Fibroblast of skin of right biceps (primary cell): ENCODE measurements at places on chromosomes 11 and 22.

- DNase-seq = peak; percentile 71
Observed at GRCh38 chr22:41028841-41029240, 63.6 kb upstream of the EP300 start.

GRCh38 chr11:117722082-117722481, 74.9 kb downstream of the DSCAML1 start:
- DNase-seq = no peak

DNA sequence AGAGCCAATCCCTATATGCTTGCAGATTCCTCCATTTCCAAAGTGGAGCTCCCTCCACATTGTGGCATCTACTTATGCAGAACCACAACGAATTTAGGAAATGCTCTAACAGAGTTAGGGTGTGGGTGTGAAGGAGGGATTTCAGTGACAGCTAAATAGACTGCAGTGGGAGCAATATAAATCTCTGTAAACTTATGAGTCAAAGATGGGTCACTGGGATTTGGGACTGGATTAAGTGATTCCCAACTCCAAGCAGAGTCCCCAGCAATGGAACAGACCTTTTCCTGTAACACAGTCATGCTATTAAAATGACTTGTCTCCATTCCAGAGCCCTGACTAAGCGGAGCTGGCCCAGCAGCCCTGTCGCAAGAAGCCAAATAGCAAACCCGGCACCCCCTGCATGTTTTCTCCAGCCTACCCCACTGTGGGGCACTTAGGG, 36.6 kb downstream of the RPL27A start:
- DNase-seq = peak; percentile 99

DNA sequence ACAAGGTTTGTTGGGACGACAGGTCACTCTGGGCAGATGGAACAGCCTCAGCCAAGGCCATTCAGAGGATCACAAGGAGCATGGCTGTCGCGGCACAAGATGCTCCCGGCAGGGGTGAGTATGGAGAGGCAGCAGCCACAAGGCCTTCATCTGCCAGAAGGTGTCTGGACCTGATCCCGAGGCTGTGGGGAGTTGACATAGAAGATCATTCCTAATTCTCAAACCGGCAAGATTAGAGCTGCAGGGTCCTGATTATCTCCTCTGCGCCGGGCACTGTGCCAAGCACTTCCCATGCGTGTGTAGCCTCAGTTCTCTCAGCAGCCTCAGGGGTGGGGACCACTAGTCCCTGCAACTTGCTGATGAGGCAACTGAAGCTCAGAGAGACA, 32.3 kb upstream of the RFPL3 start:
- no peak for DNase-seq

GRCh38 chr11:61266602-61267001, 25.6 kb downstream of the PGA5 start:
- no peak for DNase-seq

DNA sequence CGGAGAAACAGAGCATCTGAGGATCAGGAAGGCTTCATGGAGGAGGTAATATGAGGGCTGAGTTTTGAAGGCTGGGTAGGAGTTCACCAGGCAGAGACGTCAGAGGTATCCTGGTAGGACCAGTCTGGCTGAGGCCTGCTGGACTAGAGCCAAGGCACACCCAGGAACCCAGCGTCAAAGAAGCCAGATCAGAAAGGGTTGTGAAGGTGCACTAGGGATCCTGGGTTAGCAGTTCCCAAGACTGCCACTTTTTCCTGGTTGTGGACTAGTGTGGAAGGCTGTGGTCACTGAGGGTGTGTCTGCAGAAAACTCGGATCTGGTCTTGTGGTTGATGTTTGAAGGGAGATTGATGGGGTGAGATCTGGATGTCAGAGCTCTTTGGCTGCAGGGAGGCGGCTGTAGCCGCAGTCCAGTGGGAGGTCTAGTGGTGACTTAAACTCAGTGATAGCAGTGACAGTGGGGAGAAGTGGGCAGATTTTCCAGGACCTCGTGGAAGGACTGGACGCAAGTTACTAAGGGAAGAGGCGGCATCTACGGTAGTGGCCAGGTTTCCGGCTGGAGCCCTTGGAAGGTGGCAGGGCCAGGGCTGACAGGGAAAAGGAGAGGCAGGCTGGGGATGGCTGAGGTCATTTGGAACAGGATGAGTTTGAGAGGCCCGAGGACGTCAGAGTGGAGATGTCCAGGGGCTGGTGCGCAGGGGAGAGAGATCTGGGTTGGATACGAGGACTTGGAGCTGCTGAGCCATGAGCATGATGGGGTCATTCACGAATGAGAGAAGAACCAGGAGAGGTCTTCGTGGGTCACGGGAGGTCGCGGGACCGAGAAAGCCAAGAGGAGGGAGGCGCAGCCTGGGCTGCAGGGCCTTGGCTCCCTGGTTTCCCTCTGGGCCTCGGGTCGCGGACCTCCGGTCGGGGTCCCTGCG, 10.9 kb downstream of the RELA start:
- DNase-seq = peak; percentile 15

DNA sequence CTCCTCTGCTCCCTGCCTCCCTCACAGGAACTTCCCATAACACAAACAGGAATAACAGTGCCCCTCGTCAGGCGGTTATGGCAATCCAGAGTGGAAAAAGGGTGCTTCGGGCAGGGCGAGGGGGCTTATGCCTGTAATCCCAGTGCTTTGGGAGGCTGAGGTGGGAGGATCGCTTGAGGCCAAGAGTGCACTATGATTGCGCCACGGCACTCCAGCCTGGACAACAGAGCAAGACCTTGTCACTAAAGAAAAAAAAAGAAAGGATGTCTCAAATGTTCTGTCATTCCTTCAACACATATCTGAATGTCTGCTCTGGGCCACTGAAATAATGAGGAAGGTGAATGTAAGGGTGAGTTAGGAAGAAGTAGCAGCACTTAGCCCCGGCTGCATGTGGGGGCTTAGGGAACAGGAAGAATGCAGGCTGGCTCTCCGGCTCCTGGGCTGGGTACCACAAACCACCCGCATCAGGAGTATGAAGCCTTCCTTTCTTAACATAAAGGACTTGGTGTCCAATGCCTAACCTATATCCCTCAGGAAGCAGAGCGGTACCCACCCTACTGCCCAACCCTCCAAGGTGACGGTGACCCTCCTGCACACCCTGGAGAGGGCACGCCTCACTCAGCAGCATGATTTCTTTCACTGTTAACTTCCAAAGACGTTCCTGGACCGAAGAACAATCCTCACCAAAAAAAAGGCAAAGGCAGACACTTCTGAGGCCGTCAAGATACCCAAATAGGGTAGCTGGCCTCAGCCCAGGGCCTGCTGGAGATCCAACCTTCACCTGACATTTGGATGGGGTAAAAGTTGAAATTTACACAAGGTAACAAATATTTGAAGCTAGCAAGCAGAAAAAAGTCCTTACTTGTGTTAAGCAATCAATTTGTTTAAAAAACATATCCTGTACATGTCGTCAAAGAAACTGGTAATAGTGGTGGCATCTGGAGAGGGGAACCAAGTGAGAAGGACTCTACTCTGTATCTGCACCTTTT, 3.8 kb downstream of the CPT1A start:
- no peak for DNase-seq

DNA sequence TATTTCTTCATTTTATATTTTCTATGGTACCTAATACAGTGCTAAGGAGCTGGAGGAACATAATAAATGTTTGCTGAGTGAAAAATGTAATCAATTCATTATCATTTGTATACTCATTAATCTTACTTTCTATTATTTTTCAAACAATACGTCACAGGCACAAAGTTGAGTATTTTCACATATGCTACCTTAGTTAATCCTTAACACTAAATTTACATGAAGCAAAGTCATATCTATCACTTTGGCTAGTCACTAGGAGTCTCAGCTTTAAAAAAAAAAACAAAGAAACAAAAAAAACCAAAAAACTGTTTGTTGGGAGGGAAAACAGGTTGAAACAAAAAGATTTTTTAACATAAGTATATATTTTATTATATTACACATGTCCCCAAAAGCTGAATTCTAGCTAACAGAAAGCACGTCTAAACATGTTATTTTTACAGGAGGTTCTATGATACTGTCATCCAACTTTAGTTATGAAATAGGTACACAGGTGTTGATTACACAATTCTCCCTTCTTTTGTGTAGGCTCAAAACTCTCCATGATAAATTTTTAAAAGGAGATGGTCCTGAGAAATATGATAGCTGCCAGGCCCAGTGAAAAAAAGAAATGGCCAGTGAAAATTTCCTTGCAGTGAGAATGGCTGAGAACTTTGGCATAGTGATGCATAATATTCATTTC, 14.3 kb downstream of the HPS5 start:
- DNase-seq = no peak

- no peak for DNase-seq
Observed at GRCh38 chr22:44710474-44711240, 8.7 kb downstream of the PRR5 start.

DNA sequence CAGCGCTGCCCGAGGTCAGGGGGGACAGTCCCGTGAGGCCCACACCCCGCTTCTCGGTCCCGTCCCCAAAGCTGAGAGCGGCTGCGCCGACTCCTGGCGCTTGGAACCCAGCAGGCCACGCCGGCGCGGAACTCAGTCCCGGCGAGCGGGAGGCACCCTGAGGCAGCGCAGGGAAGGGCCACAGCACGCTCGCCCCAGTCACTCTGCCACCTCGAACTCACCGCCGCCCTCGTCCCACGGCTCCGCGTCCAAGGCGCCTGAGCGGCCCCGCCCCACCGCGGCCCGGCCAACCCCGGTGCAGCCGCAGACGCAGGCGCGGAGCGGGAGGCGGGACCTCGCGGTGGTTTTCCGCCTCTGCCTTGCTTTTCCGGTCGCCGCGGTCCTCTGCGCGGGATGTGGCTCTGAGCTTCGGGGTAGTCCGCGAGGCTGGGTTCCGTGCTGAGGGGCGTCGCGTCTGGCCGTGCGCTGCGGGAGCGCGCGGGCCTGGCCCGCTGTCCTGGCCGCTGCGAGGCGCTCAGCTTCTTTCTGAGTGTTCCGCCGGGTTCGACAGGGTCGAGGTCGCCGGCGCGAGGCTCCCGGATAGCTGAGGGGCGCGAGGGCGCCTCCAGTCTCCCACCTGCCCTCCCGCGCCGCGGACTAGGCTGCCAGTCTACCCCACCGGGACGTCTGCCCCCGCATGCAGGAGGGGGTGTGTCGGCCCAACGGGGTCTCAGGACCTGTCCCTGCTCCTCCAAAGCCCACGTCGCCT, at the start of gene CDPF1:
Gene CDPF1, minus strand, starts transcription at position 259 of the 748 bp plus-strand sequence. CDS start 2,009 bp downstream, outside the sequence.
- DNase-seq = peak; percentile 88

DNA sequence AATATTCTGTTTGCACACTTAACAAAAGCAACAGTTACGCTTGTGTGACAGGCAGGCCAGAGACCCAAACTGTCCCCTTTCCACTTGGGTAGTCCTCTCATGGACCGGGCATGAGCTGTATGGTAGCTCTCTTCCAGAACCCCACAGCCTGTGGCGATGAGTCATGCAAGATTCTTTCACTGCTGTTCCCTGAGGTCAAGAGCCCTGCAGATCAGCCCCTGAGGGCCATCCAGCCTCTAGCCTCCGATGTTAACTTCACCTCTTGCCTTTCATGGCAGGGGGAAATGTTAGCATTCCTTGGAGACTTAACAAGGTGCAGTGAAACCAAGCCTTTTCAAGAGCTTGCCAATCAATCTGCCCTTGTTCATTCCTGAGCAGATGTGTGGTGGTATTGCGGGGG, 63.2 kb upstream of the DEUP1 start:
- no peak for DNase-seq

GRCh38 chr22:44680481-44680894, 21.5 kb upstream of the PRR5 start:
- no peak for DNase-seq

DNA sequence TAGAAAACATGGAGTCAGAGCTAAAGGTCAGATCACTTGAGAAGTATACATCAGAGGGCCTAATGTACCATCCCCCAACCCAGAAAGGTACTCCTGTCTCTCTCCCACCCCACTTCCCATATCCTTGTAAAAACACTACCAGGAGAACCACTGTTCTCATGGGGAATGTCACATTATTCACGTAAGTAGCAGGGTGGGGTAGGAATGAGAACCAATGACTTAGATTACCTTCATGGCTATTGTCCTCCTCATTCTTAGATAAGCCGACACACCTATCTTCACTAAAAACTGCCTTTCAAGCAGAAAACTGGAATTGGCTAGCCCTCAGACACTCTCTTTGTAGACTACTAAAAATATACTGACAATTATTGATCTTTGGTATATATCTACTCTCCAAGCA, 63.6 kb downstream of the CEP57 start:
- no peak for DNase-seq

DNA sequence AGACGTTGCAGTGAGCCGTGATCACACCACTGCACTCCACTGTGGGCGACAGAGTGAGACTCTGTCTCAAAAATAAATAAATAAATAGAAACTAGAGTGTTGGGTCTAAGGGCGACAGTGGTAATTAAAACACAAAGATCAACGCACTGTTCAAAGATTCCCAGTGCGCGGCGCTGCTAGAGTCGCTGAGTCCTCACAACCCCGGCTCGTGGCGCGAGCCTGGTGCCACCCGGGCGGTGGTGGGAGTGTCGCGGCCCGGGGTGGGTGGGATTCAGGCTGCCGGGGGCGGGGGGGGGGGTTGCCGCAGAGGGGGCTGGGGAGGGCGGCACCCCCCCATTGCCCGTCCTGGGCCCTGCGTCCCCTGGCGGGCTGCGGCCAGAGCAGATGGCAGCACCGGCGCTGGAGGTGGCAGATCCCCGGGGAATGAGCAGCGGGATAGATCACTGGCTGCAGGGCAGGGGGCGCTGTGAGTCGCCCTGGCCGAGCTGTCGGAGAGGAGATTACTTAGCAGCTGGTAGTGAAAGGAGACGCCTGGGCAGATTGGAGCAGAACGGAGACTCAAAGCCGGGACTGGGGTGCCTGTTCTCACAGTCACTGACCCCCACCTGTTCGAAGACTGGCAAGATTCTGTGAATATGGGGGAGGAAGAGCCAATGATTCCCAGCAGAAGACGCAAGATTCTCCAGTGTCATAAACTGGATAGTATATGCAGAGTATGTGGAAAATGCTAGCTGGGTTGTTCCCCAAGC, 30.2 kb upstream of the APOBEC3A start:
- peak; percentile 37 for DNase-seq

DNA sequence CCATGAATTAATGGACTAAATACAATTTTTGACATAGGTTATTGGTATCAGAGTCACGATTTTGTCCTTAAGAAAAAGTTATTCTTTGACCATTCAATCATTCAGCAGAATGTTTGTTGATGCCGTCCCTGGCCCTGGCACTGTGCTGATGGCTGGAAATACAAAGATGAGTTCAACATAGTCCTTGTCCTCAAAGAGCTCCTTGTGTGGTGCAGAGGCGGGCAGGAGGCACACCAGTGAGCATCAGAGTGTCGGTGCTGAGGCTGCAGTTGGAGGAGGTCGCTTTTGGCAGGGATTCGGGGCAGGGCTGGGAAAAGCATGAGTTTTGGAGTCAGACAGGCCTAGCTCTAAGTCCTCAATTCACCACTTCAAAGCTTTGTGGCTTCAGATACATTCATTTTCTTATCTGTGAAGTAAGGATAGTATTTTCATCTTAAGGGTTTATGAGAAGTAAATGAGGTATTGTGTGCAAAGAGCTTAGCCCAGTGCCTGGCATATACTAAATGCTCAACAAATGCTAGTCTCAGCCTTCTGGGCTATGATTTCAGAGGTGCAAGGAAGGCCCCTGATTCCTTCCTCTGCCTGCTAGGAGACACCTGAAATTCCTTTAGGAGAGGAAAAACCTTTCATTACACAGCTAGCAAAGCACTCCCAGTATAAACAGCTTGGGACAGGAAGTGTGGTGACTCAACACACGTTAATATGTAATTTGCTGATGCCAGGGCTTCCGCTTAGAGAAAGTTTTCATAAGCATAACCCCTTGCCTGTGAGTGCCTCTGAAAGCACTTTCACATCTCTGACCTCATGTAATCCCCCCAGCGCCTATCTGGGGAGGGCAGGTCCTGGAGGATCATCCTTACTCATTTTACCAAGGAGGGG, 113.8 kb downstream of the NECTIN1 start:
- DNase-seq = peak; percentile 77
